Ascending aorta (tissue), 2 donors: ENCODE measurements at places on chromosomes 7 and 10.

DNA sequence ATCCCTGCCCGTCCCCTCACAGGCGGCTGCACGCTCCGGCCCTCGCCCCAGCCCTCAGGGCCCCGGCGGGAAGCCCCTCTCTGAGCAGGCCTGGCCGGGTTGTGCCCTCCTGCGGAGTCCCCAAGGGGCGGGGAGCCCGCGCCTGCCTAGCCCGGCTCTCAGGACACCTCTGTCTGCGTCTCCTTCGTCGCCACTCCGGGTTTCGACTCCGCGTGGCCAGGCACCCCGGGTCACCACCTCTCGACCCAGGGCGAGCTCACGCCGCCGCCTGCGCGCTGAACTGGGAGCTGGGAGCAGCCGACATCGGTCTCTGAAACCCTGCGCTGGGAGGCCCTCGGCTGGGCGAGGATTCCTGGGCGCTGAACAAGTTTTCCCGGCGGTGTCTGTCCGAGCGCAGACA lies 6.2 kb upstream of the OGDHL start:
- no peak for DNase-seq

GRCh38 chr10:71188201-71188600 lies 24.2 kb upstream of the UNC5B start:
- no peak for DNase-seq

DNA sequence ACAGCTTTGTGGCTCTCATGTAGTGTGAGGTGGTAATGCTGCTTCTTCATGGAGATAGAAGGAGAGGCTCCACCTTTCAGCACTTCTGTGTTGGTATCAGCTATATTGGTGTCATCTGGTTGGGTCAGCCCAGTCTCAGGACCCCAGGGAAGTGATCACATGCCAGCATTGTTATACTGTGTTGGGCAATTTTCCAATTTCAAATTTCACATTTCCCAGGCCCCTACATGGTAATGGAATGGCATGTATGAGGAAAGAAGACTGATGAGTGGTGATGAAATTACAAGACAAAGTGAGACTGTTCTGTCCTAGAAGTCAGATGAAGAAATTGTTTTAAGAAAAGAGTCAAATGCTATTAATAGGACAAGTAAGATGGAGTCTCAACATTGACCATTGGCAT lies 3.7 kb upstream of the AKR1C3 start:
- DNase-seq, result no peak

GRCh38 chr7:151246851-151247580 lies 1.5 kb downstream of the SMARCD3 start:
- no peak for DNase-seq

DNA sequence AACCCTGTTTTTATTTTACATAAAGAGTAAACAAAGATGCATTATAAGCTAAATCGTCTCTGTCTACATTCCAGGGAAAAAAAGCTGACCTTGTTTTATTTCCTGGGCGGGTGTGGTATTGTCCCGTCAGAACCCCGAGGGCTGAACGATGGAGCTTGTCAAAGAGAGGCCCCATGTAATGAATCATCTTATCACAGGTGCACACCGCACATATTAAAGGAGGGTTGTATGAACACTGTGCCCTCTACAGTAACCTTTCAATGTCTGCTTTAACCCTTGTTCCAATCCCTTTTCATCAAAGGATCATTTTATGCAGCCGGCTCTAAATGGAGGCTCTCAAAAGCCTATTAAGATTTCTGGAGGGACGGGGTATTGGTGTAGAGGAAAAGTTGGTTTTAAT lies 158.5 kb upstream of the YAE1 start:
- DNase-seq, result no peak

GRCh38 chr7:155373359-155374273 lies 75.9 kb downstream of the INSIG1 start:
- DNase-seq, result no peak

DNA sequence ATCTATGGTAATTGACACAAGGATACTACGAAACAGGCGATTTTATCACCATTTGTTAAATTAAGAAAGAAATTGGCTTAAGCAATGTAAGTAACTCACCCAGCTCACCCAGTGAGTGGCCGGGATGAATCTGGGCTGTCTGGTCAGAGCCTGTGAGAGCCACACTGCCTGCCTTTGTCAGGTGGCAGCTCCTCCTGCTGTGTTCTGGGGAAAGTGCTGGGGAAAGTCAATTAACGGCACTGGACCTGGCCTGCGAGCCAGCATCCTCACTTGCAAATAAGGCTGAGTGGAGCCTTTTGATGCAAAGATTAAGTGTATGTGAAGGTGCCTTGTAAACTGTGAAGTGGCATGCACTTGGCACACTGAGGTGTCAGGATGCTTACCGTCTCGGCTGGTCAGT lies 13.4 kb upstream of the CXCL12 start:
- DNase-seq, result no peak

DNA sequence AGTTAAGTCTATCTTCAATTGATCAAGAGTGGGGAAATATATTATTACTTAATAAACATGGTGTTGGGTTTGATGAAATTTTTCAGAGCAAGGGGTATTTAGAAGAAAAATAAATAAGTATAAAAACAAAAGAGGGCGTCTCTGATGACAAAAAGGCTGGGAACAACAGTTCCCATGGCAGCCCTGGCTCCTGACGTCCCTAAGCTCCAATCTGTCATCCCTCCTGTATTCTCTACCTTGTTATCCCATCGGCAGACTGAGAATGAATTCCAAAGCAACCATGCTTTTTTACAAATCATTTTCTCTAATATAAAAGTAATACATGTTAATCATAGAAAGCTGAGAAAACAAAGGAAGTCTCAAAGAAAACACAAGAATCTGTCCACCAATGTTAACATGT lies 55.5 kb downstream of the SORBS1 start:
- no peak for DNase-seq

DNA sequence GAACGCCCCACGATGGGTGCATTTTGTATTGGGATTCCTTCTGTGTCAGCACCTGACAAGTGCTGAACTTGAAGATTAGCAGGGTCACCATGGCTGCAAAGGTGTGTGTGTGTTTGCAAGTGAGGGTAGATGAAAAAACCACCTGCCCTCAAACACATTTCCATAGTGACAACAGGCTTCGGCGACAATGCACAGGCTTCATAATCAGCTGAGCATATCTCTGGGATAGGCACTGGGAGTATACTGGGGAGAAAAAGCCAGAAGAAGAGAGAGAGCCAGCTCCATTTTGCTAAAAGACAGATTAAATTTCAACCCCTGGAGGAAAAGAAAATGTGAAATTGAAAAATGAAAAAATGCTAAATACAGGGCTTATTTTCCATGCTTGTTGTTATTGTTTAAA lies 656.1 kb downstream of the INHBA start:
- DNase-seq, result no peak

GRCh38 chr10:107037192-107038122 lies 127.0 kb downstream of the SORCS1 start:
- no peak for DNase-seq

DNA sequence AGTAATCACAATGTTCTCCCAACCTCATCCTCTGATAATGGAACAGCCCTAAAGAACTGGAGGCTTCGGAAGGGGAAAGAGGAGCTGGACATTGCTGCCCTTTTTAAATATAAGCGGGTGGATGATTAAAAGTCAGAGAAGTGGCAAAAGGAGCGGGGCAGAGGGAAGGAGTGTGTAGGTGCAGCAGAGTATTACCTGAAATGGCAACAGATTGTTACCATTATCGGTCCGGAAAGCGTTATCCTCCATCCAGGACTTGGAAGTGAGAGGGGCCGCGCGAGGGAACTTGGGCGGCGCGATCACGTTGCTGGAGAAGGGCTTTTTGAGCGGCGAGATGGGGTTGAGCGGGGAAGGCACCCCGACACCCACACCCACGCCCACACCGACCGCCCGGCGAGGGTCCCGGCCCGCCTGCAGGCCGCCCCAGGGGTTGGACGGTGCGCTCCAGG lies 51.7 kb downstream of the CPEB3 start:
- no peak for DNase-seq

DNA sequence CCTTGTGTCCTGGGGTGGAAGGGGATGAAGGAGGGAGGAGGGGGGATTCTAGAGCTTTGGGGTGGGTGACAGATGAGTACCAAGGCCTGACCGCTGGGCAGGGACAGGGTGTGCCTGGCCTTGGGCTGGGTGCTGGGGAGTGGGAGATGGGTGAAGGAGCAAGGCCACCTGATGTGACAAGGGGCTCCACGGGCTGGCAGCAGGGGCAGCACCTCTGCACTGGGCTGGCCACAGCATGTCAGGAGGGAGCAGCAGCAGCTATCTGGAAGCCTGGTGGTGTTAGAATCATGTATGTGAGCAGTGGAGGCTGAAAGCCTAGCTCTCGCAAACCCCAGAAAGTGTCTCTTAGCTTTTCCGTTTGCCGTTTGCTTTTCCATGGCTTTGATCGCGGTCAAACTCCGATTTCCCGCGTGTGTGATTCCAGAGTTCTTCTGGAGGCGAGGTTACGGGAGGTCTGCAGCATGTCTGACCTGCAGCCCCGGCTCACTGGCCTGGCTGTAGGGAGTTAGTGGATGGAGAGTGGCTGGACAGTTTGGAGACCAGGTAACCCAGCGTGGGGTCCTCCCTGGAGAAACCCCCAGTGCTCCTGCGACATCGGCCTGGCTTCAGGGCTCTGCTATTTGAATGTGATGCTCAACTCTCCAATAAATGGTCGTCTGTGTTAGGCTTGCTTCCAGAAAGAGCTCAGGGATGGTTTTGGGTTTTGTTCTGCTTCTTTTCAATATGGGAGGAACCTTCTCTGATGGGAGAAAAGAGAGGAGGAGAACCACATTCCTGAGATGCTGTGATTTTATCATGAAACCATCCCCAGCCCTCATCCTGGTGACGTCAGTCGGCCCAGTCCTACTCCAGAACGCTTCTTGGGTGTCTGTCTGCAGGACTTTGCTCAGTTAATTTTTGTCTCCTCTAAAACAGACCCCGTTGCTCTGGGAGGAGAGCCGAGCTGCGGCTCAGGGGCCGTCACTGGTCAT lies 105.5 kb downstream of the CUX1 start:
- no peak for DNase-seq

DNA sequence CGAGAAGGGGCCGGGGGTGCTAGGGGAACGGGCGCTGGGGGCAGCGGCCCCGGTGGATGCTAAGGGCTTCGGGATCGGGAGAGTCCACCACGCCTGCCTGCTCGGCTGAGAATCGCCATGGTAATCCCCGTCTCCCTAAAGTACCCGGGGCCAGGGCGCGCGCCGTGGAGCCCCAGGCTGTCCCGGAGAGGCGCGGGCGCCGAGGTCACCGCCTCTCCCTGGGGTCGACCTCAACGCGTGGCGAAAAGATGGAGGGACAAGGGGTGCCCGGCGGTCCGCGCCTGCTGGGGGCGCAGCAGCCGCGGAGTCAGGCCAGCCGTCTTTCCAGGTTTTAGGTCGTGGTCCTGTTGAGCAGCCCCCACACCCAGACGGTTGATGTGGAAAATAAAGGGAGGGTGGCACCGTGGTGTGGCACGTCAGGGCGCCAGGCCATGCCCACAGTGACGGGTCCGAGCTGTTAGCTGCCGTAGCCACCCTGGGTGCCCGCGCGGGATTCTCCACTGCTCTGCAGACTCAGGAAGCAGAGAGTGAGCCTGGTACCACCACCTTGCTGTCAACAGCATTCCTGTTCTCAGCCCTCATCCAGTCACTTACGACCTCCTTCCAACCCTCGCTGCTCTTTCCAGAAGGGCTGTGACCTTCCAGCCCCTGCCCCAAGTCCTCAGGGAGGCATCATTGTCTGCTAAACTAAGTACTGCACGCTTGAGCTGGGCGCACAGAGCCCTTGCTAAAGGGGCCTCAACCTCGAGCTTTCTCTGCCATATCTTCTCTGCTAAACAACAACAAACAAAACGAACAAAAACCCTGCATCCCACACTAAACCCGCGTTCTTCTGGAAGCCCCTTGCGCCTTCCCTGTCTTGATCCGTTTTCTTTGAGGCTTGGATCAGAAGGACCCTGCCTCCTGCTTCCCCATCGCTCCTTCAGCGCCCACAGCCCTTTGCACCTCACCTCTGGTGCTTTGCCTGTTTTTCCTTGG lies 666 bp downstream of the SMKR1 start:
- DNase-seq, result no peak

DNA sequence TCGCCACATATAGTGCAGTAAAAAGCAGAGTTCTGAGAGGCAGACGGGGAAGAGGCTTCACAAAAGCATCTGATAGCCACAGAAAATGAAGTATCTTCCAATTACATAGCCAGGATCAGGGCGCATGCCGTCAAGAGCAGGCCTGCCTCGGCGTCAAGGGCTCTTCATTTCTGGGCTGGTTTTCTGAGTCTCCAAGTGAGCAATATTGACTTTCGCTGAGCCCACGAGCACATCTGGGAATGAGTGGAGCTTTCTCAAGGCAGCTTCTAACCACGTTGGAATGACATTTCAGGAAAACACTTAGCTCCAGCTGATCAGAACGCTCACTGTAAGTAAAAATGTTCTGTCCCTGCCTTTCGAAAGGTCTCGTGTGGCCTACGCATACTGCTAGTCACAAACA lies 51.9 kb downstream of the CLRN3 start:
- no peak for DNase-seq

- no peak for DNase-seq
Measured at GRCh38 chr7:78081888-78082287, 283.3 kb downstream of the PHTF2 start.

DNA sequence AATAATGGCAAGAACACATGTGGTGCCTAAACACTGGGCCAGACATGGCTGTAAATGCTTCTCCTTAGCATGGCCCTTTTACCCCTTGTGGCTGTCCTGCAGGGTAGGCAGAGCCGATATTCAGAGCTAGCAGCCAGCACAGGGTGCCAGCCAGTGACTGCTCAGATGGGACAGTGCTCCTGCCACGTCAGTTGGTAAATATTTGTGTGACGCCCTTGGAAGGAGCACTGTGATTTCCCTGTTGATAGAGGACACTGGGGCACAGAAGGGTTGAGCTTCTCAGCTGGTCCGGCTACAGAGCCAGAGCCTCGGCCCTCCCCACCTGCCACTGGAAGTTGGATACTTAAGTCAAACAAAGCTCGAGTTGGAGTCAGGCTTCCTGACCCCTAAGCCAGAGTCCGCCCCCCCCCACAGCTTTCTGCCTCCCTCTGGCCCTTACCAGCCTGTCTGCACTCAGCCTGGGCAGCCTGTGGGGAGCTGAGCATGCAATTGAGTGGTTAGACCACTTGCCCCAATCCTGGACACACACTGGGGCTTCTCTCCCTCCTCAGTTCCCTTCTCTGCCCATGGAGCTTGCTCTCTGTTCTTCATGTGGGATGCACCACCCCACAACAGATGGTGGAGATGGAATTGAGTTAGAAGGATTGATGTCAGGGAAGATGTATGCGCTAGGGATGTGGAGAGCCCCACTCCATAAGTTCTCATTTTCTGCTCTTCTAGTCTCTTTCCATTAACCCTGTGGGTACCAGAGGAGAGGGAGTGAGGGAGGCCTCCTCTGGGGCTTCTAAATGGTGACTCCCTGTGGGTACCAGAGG lies 350.8 kb downstream of the PLXNA4 start:
- DNase-seq, result no peak
